Osteoblast (primary cell): ENCODE measurements at places on chromosomes 7 and 10. TPM values are rescaled to one million over a fixed set of nuclear protein-coding genes. Genes with fewer than 3 reads are reported as not detected.

WEE2 gene
- not detected in 2 replicates for total RNA-seq

ZPBP gene
- not detected in 2 replicates for total RNA-seq

DIP2C gene
- 32.4 and 36.9 TPM in 2 replicates for total RNA-seq

PRDX3 gene
- total RNA-seq = 119 and 128 TPM in 2 replicates

BUD23 gene
- 33.9 and 36.9 TPM in 2 replicates for total RNA-seq

TMEM273 gene
- total RNA-seq = 0.59 TPM in 1 of 2 replicates, not detected in the other

AS3MT gene
- total RNA-seq = 6.2 and 8.0 TPM in 2 replicates

CC2D2B gene
- total RNA-seq = 0.36 and 0.88 TPM in 2 replicates

SLC39A12 gene
- total RNA-seq = not detected in 2 replicates

SFTPA1 gene
- not detected in 2 replicates for total RNA-seq

WNT16 gene
- under 0.01 and 0.29 TPM in 2 replicates for total RNA-seq

CCDC136 gene
- total RNA-seq = 7.2 and 10.0 TPM in 2 replicates

AGAP9 gene
- total RNA-seq = 6.2 and 8.3 TPM in 2 replicates

EPO gene
- total RNA-seq = not detected in 2 replicates

NANOS1 gene
- 1.1 and 1.2 TPM in 2 replicates for total RNA-seq

NXPH1 gene
- total RNA-seq = not detected in 2 replicates

CHN2 gene
- under 0.01 TPM in 1 of 2 replicates, not detected in the other for total RNA-seq

CALD1 gene
- total RNA-seq = 1,075 and 1,123 TPM in 2 replicates

EBLN1 gene
- not detected in 2 replicates for total RNA-seq

ZNF804B gene
- not detected in 2 replicates for total RNA-seq

TMEM196 gene
- not detected in 2 replicates for total RNA-seq

POLR3A gene
- total RNA-seq = 11.9 and 16.2 TPM in 2 replicates

KIAA1549 gene
- total RNA-seq = 2.9 and 3.3 TPM in 2 replicates

RAB18 gene
- total RNA-seq = 47.8 and 48.9 TPM in 2 replicates

CACNB2 gene
- under 0.01 and 0.88 TPM in 2 replicates for total RNA-seq

BUD31 gene
- 122 and 124 TPM in 2 replicates for total RNA-seq

PRSS37 gene
- not detected in 2 replicates for total RNA-seq

TSPAN33 gene
- under 0.01 and 0.36 TPM in 2 replicates for total RNA-seq

SUMF2 gene
- total RNA-seq = 230 and 231 TPM in 2 replicates

MCM10 gene
- 1.4 and 2.4 TPM in 2 replicates for total RNA-seq

UTF1 gene
- total RNA-seq = not detected in 2 replicates

LRRTM3 gene
- total RNA-seq = not detected in 2 replicates

MYOF gene
- 352 and 379 TPM in 2 replicates for total RNA-seq

AKR1D1 gene
- total RNA-seq = under 0.01 TPM in 1 of 2 replicates, not detected in the other

NPY4R gene
- total RNA-seq = under 0.01 and 0.36 TPM in 2 replicates

ADAM22 gene
- total RNA-seq = 0.36 and 0.59 TPM in 2 replicates

GSTO2 gene
- total RNA-seq = 1.8 and 2.2 TPM in 2 replicates
